Tibial artery (tissue), 4 donors: ENCODE measurements at places on chromosomes 1 and 21.
A peak's percentile ranks its signal among the peaks of the same experiment; 100 is the strongest.

- no peak for DNase-seq
Measured at GRCh38 chr1:40817791-40818263, 34.2 kb downstream of the KCNQ4 start.

DNA sequence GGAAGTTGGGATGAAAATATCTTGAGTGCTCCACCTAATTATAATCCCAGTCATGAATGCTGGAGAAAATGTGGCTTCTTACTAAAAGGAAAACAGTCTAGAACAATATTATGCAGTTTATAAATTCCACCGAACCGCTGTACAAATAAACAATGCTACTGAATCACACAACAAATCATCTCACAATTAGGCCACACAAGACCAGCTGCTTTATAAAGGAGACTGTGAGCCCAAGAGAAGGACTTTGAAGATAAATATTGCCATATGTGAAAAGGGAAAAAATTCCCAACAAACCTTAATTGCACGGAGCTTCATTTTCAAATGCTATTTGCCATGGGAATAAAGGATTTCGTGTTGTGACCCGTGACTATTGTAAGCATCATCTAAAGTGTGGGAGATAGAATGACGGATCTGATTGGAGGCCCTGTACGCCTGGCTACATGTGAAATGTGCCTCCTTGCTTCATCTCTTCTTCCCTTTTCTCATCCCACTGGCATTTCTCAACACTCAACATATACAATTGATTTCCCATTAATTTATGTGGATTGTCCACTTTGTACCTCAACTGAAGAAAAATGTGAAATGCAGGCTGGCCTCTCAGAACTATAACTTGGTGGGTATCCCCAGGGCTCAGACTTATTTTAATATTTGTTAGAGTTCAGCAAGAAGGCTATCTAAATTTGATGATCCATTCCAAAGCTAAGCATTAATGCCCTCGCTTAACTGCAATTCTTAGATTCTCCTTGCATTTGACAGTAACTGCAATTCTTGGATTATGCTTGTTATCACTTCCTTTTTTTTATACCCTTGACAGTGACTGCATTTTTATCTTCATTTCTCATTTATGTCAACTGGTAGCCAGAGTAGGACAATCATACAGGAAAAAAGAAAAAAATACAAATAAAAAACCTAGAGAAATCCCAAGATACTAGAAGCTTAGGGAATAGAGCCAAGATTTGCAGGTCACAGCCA, 122.3 kb downstream of the TGFB2 start:
- no peak for DNase-seq

DNA sequence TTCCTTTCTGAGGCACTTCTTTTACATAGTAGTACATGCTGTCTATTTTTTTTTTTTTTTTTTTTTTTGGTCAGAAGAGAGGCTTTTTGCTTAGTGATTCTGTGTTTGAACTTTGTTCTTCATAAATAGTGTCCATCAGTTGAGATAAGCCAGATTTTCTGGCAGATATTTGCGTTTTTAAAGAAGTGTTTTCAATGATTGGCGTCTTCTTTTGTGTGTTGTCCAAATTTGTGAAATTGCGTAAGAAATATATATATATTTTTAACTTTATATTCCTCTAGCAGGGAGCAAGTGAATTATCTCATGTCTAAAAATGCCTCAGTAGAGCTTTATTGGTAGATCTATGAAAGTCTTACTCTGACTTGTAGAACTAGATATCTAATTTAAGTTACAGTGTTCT, 28.3 kb downstream of the NEK7 start:
- DNase-seq: no peak

DNA sequence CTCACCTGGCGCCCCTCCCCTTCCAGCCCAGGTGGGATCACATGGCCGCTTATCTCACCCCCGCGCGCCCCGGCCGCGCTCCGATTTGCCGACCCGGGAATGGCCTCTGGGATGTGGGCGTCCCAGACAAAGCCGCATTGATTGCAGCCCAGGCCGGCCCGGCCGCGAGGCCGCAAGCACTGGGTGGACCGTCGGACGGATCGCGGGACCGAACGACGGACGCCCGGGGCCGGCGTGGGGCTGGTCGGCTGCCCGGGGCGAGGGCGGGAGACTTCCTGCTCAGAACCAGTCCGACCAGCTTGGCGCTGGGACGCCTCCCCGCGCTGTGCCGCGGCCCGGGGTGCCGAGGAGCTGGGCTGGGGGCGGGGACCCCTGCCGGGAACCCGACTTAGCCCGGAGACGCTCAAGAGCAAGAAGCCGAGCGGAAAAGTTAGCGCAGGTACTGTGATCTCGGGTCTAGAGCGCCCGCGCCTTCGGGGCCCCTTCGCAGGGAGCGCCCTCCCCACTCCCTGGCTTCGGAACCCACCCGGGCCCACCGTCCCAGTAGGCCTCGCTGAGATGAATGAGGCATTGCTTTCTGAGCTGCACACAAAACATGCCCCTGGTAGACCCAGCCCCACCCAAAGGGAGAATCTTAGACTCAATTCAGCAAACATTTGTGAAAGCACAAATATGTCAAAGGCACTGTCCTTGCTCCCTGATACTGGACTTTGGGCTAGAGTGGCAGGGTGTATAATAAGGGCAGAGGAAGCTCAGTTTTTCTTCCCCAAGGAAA, 415 bp upstream of the LAD1 start:
- DNase-seq: no peak

GRCh38 chr1:248805876-248806275, 19.8 kb downstream of the SH3BP5L start:
- DNase-seq: no peak

DNA sequence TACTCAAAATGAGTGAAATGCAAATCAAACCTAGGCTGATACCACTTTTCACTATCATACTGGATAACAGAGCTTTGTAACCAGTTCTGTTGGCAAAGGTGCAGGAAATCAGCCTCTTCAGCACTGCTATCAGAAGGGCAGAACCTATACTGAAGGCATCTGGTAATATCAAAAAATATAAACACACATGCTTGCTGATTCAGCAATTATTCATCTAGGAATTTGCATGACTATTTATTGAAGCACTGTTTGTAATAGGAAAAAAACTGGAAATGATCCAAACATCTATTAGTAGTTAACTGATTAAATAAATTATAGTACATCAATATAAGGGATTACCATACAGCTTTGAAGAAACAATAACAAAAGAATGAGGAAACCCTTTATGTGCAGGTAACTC, 21.4 kb downstream of the ARHGAP29 start:
- no peak for DNase-seq

GRCh38 chr1:88685259-88685620, 1.2 kb downstream of the PKN2 start:
- DNase-seq: no peak

GRCh38 chr1:115879977-115880376, 39.1 kb upstream of the NHLH2 start:
- DNase-seq: no peak

- no peak for DNase-seq
Measured at GRCh38 chr21:32424191-32424535, 11.7 kb downstream of the EVA1C start.

GRCh38 chr1:55463814-55464475, 248.8 kb upstream of the USP24 start:
- DNase-seq: peak; percentile 85

- no peak for DNase-seq
Measured at GRCh38 chr1:246383791-246384190, 123.3 kb downstream of the SMYD3 start.

GRCh38 chr21:25577424-25578055, 29.7 kb downstream of the MRPL39 start:
- no peak for DNase-seq

- no peak for DNase-seq
Measured at GRCh38 chr1:240712014-240712731, 100.2 kb upstream of the GREM2 start.

- DNase-seq: no peak
Measured at GRCh38 chr1:116254776-116255175, 118.3 kb upstream of the ATP1A1 start.

- DNase-seq: peak; percentile 26
Measured at GRCh38 chr1:62144238-62144831, 50.3 kb upstream of the L1TD1 start.

DNA sequence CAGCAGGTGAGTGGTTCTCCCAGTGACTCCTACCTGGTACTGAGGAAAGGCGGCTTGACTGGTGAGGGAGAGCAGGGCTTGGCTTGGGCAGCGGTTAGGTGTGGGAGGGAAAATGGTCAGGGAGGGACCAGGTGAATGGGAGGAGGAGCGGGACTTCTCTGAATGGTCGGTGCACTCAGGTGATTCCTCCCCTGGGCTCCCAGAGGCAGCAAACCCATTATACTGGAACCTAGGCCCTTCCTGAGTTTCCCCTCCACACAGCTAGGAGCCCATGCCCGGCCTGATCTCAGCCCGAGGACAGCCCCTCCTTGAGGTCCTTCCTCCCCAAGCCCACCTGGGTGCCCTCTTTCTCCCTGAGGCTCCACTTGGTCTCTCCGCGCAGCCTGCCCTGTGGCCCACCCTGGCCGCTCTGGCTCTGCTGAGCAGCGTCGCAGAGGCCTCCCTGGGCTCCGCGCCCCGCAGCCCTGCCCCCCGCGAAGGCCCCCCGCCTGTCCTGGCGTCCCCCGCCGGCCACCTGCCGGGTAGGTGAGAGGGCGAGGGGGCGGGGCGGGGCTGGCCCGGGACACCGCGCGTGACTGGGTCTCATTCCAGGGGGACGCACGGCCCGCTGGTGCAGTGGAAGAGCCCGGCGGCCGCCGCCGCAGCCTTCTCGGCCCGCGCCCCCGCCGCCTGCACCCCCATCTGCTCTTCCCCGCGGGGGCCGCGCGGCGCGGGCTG, 2.3 kb downstream of the ARTN start:
- DNase-seq: no peak

DNA sequence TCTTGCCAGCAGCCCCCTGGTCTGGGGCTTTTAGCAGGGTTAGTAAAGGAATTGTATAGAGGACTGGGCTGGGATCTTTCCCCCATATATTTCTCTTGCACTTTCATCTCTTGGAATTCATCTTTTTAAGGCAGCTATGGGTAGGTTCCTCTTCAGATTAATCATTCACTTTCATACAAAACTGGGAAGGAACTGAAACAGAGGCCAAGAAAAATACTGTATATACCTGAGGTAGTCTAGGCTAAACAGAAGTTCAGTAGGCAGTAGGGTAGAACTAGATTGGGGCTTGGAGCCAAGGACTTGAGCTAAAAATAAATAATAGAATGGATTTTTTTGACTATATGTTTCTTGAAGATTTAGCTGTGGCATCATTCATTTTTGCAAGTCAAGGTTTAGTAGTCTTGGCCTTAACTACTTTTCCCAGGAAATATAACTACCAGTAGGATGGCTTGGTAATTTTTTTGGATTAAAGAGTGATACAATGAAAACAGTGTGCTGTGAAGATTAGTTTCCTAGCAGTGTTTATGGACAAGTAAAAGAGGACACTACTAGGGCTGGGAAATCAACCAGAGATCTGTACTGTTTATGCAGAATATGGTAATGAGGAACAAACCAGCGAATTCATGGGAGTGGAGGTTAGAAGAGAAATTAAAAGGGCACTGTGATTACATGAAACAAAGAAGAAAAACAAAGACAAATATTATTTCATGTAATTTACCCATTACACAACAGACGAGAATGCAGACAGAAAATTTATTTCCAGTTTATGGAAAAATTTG, 50.9 kb upstream of the PTGS2 start:
- DNase-seq: no peak

DNA sequence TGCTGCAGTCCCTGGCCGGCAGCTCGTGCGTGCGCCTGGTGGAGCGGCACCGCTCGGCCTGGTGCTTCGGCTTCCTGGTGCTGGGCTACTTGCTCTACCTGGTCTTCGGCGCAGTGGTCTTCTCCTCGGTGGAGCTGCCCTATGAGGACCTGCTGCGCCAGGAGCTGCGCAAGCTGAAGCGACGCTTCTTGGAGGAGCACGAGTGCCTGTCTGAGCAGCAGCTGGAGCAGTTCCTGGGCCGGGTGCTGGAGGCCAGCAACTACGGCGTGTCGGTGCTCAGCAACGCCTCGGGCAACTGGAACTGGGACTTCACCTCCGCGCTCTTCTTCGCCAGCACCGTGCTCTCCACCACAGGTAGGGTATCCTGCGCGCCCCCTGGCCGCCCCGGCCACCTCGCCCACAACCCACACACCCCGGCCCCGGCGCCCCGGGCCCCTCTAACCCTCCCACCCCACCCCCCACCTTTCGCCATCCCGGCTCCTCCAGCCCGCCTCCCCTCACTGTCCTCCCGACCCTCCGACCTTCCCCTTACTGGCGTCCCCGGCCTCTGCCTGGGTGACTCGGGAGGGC, 352 bp downstream of the KCNK1 start:
- no peak for DNase-seq

DNA sequence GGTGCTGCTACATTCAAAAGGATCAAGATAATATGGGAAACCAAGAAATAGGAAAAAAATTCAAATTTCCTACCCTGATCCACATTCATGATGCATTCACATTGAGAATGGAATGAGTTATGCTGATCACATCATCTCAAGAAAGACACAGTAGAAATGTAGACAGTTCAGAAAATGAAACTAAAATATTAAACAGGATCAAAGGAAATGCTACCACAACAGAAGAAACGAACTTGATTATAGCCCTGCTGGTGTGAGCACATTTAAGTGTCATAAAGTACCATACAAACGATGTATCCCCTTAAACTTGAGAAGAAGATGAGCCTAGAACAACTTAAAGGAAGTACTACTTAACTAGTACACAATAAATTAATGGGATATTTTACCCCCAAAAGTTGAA, 21.3 kb downstream of the SYDE2 start:
- no peak for DNase-seq
